Activated CD4-positive, alpha-beta T cell treated with anti-CD3 and anti-CD28 coated beads for 36 hours (primary cell): ENCODE measurements at places on chromosomes 3 and 15. TPM values are rescaled to one million over a fixed set of nuclear protein-coding genes. Genes with fewer than 3 reads are reported as not detected.

The CD200R1 gene
- total RNA-seq = 1.5 TPM

The ZNF660 gene
- total RNA-seq = 0.89 TPM

The CEP19 gene
- total RNA-seq = 5.6 TPM

The PPP1R14D gene
- not detected for total RNA-seq

The CNTN4 gene
- total RNA-seq = not detected

The MYL3 gene
- not detected for total RNA-seq

The P2RY1 gene
- 1.8 TPM for total RNA-seq

DNA sequence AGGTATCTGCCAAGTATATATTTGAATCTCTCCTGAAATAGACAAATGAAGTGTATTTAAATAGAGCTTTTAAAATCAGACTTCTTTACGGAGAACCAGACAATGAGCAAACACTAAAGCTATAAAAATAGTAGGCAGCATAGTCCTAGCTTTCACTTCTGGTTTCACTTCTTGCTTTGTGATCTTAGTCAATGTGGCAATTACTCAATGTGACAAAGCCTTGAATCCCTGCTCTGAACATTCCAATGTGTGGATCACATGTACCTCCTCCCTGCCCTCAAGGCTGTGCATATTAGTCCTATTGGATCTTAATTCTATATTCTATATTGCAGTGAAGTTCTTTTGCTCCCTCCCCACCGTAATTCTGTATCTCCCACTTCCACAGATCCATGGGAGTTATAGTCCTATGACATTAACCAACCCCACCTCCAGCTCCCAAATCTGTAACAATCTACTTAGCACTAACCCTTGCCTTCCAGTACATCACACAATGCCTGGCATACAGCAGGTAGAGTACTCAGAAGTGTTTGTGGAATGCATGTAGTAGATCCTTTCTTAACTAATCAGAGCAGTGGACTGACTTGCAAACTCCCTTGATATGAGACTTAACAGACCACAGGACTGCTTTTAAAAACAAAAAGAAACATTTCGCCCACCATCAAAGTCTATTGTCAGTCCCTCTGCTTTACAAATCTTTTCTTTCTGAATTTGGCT lies 24.3 kb upstream of the CP start:
- DNase-seq = no peak

DNA sequence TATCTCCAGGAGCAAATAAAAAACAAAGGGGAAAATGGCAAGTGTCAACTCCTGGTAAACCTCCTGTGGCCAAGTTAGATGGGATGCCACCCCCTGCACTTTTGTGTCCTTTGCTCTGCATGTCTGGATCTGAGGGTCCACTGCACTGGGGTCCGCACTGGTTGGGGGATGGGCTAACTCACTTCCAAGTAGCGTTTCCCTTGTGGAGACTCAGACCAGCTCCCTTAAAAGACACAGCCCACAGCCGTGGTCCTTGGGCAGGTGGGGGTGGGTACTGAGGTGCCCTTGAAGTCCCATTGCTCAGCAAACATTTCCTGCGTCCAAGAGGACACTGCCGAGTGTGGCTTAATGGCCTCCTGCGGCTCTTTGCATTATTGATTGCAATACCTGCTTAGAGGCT lies 188.2 kb downstream of the MEGF11 start:
- no peak for DNase-seq

DNA sequence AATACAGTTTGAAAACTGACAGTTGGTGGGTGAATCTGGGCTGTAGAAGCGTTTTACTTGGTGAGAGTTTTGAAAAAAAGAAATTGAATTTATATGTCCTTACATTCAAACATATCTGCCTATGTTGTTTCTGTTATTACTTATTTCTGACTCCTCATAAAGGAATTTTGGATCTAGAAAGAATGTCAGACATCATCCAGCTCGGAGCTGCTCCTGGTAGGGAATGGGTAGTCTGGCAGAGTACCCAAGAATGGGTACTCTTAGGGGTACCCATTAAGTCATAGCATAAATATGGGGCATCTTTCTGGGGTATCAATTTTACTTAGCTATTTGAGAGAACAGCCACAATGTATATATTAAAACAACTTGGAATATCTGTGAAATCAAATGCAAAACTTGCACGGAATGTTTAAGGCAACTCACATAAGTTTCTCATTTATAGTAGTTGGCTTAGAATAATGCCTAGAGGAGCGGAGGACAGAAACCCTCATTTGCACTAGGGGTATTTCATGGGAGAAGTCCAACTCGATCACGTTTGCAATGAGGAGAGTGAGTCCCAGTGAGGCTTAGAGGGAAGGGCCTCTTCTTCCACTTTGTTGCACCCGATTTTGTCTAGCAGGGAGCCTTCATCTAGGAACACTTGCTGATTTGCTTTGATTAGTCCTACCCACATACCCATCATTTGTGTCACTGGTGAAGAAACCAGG lies 2.4 kb upstream of the LARP6 start:
- DNase-seq = no peak

- no peak for DNase-seq
These were observed 24.5 kb downstream of the CHDH start for GRCh38 chr3:53821631-53822121.

GRCh38 chr15:99997112-99997651 lies 263.9 kb upstream of the LYSMD4 start:
- no peak for DNase-seq

- DNase-seq = no peak
These were observed 167.3 kb upstream of the NDN start for GRCh38 chr15:23854203-23854911.

DNA sequence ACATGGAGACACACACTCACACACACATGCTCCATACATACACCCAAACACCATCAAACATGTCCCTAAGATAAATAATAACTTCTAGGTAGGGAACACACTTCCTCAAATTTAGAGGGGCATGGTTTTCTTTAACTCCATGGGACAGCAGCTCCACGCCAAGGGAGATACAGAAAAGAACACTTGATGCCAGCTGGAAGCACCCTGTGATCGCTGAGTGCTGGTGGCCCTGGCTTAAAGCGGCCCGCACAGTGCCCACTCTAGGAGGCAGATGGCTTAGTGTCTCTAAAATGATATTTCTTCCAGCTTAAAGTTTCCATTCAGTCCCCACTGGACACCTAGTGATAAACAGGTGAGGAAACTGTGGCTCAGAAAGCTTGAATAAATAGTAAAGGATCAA lies 232.9 kb downstream of the UACA start:
- no peak for DNase-seq

GRCh38 chr3:38268522-38268921 lies 2.9 kb downstream of the SLC22A13 start:
- no peak for DNase-seq

- no peak for DNase-seq
These were observed 134.4 kb upstream of the KCNH8 start for GRCh38 chr3:19013879-19014278.

DNA sequence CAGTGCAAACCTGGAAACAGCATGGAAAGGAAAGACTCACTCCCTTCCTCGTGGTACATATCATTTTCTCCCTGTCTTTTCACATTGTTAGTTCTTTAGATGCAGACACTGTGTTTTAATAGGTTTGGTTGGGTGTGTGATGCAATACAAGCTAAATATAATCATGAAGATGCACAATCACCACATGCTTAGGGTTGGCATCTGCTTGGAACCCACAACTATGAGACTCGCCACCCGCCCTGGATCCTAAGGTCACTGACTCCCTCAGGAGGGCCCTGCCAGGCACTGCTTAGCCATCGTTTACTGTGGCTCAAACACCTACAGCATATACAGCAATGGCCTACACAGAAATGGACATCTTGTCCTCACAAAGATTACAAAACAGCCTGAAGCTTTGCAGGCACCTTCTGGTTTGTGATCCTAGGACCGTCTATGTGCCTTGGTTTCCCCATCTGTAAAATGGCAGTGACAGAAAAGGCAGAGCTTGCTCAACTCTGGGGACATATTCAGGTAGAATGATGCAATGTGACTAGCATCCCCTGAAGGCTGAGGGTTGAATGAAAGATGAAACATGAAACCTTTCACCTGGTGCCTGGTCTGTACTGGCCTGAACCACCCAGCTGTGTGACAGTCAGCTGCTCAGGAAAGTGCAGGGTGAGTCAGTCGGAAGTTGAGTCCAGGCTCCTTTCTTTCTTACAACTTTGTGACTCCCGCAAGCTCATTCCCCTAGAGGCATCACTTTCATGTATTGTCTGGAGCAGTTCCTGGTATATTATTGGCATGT lies 123.6 kb upstream of the PFN2 start:
- no peak for DNase-seq

DNA sequence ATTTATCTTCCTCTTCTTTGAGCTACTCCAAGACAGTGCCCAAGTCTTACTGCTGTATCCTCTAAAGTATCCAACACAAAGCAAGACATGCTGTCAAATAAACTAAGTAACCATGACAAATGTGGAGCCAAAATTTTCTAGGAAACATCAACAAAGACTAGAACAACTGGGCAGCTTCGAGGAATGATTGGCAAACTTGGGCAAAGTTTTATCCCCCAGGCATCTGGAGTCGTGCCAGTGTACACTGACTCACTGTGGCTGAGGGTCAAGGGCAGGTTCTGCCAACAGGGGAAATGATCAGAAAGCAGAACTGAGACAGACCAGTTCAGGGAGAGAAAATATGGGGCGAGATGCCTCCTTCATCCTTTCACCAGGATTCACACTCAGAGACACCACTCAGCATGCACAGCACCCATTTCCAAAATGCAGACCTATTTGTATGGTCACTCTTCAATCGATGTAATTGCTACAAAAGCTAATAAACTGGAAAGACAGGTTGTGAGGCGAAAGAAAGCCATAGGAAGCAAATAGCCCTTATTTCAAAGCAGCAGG lies 65.8 kb downstream of the MB21D2 start:
- no peak for DNase-seq

DNA sequence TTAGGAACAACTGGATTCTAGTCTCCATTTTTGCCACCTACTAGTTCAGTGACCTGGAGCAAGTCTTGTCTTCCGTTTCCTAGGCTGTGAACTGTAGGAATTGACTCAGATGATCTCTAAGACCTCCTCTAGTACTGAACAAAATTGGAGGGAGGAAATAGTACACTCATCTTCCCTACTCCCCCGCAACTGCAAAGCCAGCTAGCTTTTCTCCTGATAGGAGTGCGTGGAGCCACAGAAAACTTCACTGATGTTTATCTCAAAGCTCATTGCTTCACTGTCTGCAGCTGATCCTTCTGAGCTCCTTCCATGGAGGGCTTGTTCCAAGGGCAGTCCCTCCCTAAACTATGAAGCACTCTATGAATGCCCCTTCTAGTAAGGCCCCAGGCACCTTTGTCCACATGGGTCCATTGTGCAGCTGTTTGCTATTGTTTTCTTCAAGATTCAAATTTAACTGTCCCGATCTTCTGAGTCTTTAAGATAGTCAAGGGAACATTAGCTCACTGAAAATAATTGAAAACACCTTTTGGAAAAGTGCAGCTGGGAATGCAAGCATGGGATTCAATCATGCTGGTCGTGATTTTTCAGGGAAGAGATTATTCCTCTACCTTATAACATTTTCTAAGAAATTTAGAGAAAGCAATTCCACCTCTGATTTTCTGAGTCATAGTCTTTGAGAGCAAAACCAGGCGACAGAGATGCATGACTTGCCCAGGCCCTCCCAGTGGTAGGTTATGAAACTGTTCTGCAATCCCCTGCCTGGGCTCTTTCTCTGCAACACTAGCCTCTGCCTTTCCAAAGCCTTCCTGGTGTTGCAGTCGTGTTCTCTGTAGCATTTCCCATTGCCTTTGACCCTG lies 24.3 kb downstream of the FILIP1L start:
- peak; percentile 50 for DNase-seq

GRCh38 chr15:77720173-77720572 lies 87.5 kb upstream of the LINGO1 start:
- no peak for DNase-seq

GRCh38 chr15:92715758-92716157 lies 60.2 kb upstream of the FAM174B start:
- no peak for DNase-seq

- no peak for DNase-seq
These were observed 126.7 kb upstream of the PHLDB2 start for GRCh38 chr3:111732252-111732879.

DNA sequence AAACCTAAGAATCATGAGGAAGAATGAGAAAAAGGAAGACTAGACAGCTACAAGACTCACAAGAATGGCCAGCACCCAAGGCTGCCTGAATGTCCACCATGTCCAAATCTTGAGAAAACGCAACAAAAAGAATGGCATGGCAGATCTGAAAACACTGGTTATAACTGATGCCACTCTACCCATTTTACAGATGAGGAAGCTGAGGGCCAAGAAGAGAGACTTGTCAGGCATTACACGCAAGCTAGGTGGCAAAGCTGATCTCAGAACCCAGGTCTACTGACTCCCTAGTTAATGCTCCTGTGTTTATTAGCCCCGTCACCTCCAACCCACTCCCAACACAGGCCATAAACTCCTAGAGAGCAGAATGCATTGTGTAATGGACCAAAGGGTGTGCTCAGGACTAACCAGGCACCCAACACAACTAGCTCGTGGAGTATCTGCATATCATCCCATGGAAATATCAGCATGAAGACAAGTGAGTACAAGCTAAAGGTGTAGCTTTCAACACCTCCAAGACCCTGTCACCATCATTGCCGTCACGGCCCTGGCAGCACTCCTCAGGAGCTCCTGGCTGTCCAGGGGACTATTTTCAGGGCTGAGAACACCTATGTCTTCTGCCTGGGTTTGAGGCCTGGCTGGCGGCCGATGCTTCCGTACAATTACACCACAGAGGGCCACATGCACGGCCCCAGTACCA lies 111.7 kb downstream of the XXYLT1 start:
- DNase-seq = no peak

- no peak for DNase-seq
These were observed 468.0 kb upstream of the IL12A start for GRCh38 chr3:159520638-159521037.

DNA sequence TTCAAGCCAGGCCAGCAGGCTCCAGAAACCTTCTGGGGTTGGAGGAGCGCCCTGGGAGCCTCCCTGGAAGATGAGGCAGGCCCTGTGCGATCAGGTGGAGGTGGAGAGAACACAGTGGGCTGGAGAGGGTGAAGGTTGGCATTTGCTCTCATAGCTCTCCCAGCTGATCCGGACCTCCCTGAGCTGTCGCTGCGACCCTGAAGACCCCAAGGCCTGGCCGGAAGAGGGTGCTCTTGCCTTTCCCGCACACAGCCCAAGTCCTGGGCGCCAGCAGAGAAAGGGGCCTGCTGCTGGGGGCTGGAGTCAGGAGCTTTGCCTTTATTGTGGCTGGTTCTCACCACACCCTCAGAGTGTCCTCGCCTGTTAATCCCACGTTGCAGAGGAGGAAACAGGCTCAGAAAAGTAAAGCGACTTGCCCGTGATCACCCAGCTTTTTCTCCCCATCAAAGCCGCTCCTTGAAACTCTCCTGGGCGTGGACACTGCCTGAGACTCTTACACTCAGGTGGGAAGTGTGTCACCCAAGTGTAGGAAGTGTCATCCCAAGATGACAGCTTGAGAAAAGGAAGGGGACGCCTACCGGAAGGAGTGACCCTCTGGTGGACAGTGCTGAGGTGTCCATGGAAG lies 8.6 kb upstream of the RPL29 start:
- DNase-seq = no peak

- no peak for DNase-seq
These were observed 3.8 kb downstream of the NCBP2 start for GRCh38 chr3:196938576-196938975.

- no peak for DNase-seq
These were observed 59.6 kb downstream of the PIAS1 start for GRCh38 chr15:68113751-68114150.

GRCh38 chr3:146505516-146505915 lies 36.2 kb upstream of the PLSCR2 start:
- no peak for DNase-seq

GRCh38 chr3:194300382-194300758 lies 50.8 kb downstream of the CPN2 start:
- DNase-seq = no peak
